Upper lobe of right lung (tissue), 1 donor: ENCODE measurements at places on chromosomes 7 and 10.

- no peaks in the 10 kb centered on the region for H3K36me3 ChIP-seq
- H3K4me3 ChIP-seq = no peak overlapping the region
- no peak for DNase-seq
- peaks cover 12% of the 10 kb centered on the region for H3K4me1 ChIP-seq
- H3K27me3 ChIP-seq = no peaks in the 10 kb centered on the region
These were observed 8.9 kb downstream of the NFE2L3 start for GRCh38 chr7:26160896-26161295.

DNA sequence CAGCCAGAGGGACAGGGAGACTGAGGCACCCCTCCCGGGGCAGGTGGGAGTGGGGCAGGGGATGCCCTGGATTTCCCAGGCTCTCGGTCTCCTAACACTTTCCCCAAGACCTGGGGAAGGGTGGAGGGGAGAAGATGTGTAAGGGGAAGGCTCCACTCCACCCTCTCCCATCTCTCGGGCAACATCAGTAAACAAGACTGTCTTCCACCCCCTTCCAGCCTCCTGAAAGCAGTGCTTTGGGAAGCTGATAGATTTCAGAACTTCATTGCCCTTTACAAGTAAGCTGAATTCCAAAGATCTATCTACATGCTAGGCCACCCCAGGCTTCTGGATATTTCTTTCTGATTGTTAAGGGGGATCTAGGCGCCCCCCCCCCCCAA, 3.7 kb downstream of the FLNC start:
- no peak overlapping the region for H3K27ac ChIP-seq
- no peaks in the 10 kb centered on the region for H3K36me3 ChIP-seq
- H3K4me3 ChIP-seq = no peak overlapping the region
- H3K4me1 ChIP-seq = peaks cover 25% of the 10 kb centered on the region
- DNase-seq = no peak

DNA sequence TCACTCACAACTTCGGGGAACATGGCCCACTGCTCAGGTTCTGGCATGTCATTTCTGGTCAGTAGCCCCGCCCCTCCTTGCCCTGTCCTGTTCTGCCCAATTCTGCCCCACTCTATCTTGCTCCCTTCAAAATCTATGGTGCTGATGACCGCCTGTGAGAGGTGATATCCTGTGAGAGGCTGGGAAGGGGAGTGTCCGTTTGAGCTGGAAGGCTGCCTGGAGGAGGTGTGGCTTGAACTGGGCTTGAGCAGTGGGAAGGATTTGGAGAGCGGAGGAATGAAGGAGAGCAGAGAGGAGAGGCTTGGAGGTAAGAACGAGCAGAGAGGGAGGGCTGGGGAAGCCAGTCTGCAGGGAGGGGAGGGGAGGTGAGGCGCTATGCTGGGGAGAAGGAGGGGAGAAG, 145.3 kb downstream of the RPS24 start:
- H3K4me3 ChIP-seq = no peak overlapping the region
- H3K4me1 ChIP-seq = no peaks in the 10 kb centered on the region
- H3K27me3 ChIP-seq = no peaks in the 10 kb centered on the region
- no peak overlapping the region for H3K27ac ChIP-seq
- peak; percentile 83 for DNase-seq

- H3K4me1 ChIP-seq = no peaks in the 10 kb centered on the region
- H3K27me3 ChIP-seq = no peaks in the 10 kb centered on the region
- no peak for DNase-seq
These were observed 231.9 kb upstream of the HABP2 start for GRCh38 chr10:113320987-113321386.

DNA sequence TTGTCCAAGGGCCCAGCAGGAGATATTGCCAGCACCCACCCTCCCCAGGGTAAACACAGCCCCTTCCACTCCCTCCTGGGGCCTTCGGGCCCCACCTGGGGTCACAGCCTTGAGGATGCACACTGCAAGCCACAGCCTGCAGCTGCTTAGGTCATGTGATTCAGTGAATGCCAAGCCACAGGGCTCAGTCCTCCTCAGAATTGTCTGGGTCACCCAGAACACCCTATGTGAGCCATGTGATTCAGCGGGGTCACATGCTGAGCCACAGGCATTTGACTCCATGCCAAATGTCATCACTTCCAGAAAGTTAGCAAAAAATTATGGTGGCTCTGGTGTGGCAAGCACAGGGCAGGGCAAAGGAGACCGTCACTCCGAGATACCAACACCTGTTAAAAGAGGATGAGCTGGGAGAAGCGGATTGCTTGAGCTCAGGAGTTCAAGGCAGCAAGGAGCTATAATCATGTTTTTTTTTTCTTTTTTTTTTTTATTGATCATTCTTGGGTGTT, 17.2 kb upstream of the PSAP start:
- H3K36me3 ChIP-seq = no peaks in the 10 kb centered on the region
- H3K27me3 ChIP-seq = no peaks in the 10 kb centered on the region
- no peak overlapping the region for H3K27ac ChIP-seq
- peak; percentile 78 for DNase-seq

GRCh38 chr7:103097041-103097440, 22.1 kb downstream of the ARMC10 start:
- H3K36me3 ChIP-seq = peaks cover 45% of the 10 kb centered on the region
- DNase-seq = no peak
- no peak overlapping the region for H3K4me3 ChIP-seq
- H3K27ac ChIP-seq = no peak overlapping the region
- no peaks in the 10 kb centered on the region for H3K27me3 ChIP-seq
- H3K4me1 ChIP-seq = no peaks in the 10 kb centered on the region

DNA sequence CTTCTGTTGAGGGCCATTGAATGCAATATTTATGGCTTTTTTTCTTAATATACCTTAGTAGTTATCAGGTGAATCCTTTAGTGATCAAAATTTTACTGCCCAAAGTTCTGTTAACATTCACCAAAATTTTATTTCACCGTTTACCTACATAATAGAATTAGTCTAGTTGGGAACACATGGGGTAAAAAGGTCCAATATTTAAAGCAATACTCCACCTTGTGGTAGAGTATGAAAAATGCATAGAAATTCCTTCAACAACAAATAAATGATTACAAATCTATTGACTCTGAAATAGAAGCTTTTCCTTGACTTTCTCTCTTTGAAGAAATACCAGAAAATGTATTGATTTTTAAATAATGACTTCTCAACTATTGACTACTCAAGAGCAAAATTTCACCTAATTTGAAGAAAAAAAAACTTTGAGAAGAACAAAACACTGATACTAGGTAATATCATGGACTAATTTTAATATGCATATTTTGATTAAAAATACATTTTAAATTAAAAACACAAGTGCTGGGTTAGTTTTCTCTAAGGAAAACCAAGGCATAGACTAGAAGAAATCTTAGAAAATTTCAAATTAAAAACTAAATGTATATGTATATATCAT, 43.3 kb downstream of the POLR1F start:
- H3K4me1 ChIP-seq = no peaks in the 10 kb centered on the region
- no peak overlapping the region for H3K27ac ChIP-seq
- no peaks in the 10 kb centered on the region for H3K36me3 ChIP-seq
- peaks cover 1% of the 10 kb centered on the region for H3K27me3 ChIP-seq
- DNase-seq = no peak
- H3K4me3 ChIP-seq = no peak overlapping the region

GRCh38 chr7:7201578-7202374, 19.4 kb downstream of the C1GALT1 start:
- no peak overlapping the region for H3K4me3 ChIP-seq
- no peak overlapping the region for H3K27ac ChIP-seq
- H3K36me3 ChIP-seq = no peaks in the 10 kb centered on the region
- no peaks in the 10 kb centered on the region for H3K27me3 ChIP-seq

- H3K27ac ChIP-seq = no peak overlapping the region
- H3K27me3 ChIP-seq = no peaks in the 10 kb centered on the region
- peaks cover 4% of the 10 kb centered on the region for H3K4me1 ChIP-seq
- DNase-seq = no peak
- H3K36me3 ChIP-seq = no peaks in the 10 kb centered on the region
These were observed 73.6 kb downstream of the ATXN7L1 start for GRCh38 chr7:105802604-105803428.

- no peaks in the 10 kb centered on the region for H3K27me3 ChIP-seq
- no peak for DNase-seq
- H3K36me3 ChIP-seq = no peaks in the 10 kb centered on the region
- H3K27ac ChIP-seq = no peak overlapping the region
- H3K4me1 ChIP-seq = no peaks in the 10 kb centered on the region
- H3K4me3 ChIP-seq = no peak overlapping the region
These were observed 224.3 kb upstream of the PHYHIPL start for GRCh38 chr10:58952162-58952601.

DNA sequence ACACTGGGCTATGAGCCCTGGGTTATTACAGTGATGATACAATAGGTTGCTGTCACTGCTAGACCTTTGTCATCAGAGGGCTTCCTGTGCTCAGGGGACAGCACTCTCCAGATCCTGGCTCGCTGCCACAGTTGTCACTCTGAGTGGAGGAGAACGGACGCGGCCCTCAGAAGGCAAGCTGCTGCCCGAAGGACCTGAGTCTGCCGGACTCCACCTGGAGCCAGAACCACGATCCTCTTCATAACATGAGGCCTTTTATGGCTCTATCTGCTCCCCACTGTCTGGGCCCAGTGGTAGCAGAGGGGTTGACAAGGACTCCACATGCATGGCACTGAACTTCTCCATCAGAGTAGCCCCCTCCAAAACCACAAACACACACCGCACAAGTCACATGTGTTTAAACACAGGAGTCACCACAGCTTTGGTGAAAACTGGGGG, 94.7 kb upstream of the EFCAB10 start:
- H3K27ac ChIP-seq = no peak overlapping the region
- no peaks in the 10 kb centered on the region for H3K36me3 ChIP-seq
- peaks cover 62% of the 10 kb centered on the region for H3K4me1 ChIP-seq
- DNase-seq = no peak
- H3K27me3 ChIP-seq = no peaks in the 10 kb centered on the region
